NCI-H1436 treated with DMSO at 0.1 percent for 48 hours (cell line): ENCODE measurements at places on chromosomes 5 and 9.

GRCh38 chr5:168932400-168933189, 353.4 kb upstream of the PANK3 start:
- DNase-seq = no peak

- no peak for DNase-seq
Measured at GRCh38 chr5:80912479-80912878, 47.7 kb upstream of the RASGRF2 start.

DNA sequence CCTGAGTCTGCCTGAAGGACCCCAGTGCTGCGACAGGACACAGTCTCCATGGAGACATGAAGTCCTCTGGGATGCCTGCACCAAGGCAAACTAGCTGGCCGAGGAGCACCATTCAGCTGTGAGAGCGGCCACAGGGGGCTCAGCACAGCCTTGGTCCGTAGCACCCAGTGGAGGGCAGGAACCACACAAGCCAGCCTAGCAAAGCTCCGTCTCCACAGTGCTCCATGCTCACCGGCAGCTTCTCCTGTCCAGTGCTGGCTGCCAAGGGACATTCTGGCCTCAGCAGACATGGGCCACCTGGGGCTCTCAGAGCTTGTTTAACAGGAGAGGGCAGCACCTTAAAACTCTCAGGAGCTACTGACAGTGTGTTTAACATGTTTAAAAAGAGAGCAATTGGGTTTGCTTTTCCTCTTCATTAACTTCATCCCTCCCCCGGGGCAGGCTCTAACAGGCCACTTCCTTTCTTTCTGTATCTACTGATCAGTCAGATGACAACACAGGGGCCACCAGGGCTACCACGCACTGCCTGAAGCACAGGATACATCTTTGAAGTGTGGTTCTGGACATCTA, 57.0 kb downstream of the SECISBP2 start:
- DNase-seq = no peak

DNA sequence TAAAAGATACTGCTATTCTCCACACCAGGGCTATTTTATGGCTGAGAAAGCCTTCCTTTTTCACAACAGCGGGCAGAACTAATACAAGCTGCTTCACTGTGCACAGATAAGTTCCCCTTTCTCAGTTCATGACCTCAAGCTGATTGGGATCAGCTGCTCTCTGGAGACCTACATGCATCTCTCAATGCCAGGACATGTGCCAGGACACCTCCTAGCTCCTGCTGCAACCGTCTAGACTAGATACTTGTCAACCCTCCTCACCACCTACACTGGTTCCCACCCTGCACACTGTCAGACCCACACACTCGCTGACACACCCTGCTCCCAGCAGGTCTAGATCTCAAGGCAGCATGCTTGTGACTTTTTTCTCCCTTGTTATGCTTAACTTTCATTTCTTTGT, 39.8 kb downstream of the STARD4 start:
- DNase-seq = no peak

DNA sequence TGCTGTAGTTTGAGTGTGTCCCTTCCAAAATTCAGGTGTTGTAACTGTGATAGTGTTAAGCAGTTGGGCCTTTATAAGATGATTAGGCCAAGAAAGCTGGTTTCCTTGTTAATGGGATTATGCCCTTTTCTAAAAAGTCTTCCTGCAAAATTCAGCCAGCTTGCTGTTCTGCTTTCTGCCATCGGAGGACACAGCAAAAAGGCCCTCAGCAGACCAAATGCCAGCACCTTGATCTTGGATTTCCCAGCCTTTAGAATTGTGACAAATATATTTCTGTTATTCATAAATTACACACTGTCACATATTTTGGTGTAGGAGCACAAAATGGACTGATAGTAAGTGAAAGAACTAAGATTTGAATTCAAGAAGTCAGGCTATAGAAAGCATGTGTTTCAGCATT, 203.2 kb downstream of the IZUMO3 start:
- no peak for DNase-seq

GRCh38 chr5:170390472-170390871, 1.3 kb upstream of the KCNMB1 start:
- DNase-seq = no peak

DNA sequence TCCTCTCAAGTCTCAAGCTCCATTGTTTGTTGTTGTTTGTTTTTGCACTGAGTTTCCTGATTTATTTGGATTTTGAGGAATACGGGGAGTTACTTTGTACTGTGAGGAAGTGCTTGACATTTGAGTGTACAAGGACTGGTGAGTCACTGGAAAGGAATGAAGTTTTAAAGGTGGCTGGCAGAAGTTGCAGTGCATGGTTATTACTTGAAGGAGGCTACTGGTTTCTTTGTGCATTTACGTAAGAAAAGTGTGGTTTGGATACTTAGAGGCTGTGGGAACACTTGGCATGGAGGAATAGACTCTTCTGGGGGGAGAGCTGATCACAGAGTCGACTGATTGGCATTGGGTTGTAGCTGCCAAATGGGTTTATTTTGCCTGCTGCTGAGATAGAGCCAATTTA, 919.0 kb downstream of the TAF11L14 start:
- no peak for DNase-seq

GRCh38 chr5:62653864-62654575, 75.4 kb downstream of the LRRC70 start:
- no peak for DNase-seq

DNA sequence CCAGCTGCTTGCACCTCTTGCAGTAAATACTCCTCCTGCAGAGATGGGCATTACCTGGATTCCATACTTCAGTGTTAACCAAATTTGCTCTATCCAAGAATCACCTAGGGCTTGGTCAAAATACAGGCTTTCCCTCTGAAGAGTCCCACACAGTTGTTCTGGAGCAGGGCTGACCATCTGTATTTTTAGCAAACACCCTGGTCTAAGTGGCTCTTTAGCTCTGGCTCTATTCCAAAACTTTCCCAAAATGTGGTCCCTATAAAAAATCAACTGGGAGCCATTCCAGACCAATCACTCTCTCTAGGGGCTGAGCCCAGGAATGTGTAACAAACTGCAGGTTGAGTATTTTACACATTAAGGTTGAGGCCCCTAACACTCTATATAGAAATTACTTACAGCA, 153.7 kb downstream of the SPOCK1 start:
- no peak for DNase-seq

DNA sequence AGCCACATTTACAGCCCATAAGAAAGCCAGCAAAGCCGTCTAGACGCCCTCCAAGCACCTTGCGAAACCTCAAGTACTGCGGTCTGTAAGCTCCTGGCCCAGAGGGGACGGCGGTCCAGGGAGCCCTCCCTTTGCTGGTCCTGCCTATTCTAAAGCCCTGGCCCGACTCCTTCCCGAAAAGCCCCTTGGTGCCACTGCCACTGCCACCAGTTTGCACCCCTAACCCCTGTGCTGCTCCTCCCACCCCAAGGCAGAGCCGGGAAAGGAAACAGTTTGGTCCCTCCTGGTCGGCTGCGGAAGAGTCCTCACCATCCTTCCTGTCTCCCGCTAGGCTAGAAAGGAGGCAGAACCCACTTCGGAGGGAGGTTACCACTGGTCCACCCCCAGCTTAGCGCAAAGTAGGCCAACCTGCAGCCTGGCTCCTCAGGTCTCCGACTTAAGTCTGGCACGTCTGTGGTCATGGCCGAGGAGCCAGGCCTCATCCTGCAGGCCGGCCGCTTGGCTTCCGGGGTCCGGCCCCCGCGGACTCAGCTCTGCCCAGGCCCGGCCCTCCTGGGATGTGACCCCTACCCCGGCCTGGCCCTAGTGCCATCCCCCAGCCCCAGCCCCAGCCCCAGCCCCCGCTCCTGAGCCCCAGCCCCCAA, 916 bp downstream of the TOR1A start:
- no peak for DNase-seq

DNA sequence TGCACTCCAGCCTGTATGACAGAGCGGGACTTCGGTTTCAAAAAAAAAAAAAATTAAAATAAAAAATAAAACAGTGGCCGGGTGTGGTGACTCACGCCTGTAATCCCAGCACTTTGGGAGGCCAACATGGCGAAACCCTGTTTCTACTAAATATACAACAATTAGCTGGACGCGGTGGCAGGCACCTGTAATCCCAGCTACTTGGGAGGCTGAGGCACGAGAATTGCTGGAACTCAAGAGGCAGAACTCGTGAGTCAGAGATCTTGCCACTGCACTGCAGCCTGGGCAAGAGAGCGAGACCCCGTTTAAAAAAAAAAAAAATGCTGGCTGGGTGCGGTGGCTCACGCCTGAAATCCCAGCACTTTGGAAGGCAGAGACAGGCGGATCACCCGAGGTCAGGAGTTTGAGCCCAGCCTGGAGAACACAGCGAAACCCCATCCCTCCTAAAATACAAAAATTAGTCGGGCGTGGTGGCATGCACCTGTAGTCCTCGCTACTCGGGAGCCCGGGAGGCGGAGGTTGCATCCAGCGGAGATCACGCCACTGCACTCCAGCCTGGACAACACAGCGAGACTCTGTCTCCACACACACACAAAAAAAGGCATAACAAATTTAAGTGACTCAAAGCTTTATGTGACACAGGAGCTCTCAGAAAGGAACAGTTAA, 1.5 kb upstream of the NPM1 start:
- no peak for DNase-seq

GRCh38 chr5:3153906-3154305, 402.4 kb upstream of the IRX2 start:
- no peak for DNase-seq

DNA sequence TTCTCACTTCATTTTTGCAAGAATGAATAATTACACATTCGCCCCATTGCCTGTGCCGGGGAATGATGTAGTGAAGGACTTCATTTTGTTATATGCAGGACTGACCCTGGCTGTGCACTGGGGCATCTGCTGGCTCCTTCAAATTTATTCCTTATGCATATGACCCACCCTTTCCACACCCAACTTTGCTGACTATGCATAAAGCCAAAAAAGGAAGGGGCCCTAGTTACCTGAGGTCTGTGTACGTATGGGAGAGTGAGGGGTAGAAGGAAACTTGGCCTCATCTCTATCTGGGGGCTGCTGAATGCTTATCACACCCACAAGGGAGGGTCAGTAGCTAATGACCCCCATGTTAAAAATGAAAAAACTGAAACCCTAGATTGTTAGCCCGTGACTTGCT, 259.6 kb downstream of the SMARCA2 start:
- DNase-seq = no peak

DNA sequence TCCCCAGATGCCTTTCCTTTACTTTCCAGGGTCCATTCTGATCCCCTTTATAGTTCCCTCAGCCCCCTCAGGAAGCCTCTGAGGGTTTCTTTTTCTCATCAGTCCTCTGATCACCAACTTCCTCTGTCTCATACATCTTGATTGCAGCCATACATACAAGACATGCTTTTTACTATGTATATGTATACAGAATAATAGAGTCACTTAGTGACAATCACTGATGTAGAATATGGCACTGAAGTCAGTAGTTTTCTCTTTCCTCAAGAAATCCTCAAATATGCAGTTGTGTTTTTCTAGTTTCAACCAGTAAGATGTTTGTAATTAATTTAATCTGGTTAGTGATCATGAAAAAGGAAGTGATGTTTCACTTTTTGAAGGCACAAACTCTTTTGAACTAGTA, 364.1 kb downstream of the MAN2A1 start:
- no peak for DNase-seq

DNA sequence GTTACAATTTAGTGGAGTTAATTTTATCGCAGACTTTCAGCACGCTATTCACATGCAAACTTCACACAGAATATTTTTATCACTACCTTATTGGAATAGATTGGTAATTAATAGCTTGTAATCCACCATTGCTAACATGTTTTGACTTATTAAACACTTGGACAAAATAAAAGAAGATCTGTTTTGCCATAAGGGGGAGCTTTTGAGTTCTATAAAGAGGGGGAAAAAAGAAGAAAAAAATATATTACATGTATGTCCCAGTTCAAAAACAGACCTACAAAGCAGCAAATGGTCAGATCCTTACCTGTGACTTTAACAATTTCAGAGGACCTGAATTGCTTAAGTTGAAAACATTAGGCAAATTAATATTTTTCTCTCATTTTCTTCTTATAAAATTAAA, 1.2 kb upstream of the PAPPA start:
- DNase-seq = no peak

- no peak for DNase-seq
Measured at GRCh38 chr5:108747111-108747773, 455 bp upstream of the FER start.

- DNase-seq = no peak
Measured at GRCh38 chr9:14293801-14294200, 20.1 kb downstream of the NFIB start.

DNA sequence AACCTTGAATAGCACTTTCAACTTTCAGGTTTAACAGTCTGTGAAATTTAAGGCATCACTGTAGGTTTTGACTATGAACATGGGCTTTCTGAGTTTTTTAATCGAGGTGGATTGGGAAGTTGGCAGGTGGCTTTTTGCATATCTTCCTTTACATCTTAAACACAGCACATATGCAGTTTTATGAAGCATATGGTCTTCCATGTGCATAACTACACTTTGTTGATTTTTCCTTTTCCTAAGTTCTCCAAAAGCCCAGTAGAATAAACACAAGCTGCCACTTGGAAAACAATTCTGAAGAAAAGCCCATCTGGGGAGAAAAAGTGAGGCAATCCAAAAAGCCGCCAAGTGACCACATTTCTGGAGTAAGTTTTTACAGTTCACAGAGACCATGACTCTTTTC, 236.5 kb upstream of the IL12B start:
- DNase-seq = no peak

GRCh38 chr5:14706615-14707021, 42.1 kb downstream of the OTULIN start:
- DNase-seq = no peak

- no peak for DNase-seq
Measured at GRCh38 chr9:21883642-21884041, 81.2 kb downstream of the MTAP start.

DNA sequence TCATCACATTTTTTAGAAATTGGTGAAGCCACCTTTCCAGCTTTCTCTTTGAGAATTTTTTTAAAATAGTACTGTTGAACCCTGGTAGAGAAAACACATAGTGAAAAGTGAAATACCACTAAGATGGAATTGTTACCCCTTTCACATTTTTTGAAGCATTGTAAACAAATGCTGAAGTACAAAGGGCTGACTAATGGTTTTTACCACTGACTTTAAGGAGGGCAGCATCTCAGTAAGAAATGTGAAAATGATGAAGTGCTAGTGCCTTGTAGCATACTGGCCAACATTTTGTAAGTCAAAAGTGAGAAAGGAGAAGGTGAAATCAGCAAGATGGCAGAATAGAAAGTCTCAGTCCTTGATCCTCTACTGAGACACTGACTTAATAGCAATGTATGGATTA, 320.6 kb downstream of the PJA2 start:
- no peak for DNase-seq

DNA sequence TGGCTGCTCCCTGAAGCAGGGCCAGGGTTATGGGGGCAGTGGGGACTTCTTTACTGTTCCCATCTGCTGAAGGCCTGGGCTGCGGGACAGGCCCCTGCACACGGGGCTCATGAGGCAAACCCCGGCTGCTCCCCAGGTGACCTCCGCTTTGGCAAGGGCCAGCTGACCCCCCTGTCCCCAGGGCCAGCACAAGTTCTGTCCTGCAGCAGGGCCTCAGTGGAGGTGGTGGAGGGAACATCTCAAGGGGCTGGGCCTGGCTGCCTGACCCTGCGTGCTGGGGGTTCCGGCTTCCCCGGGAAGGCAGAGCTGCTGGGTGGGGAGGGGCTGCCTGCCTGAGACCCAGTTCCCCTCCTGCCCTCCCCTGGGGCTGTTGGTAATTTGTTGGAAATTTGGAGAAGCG, 67.4 kb upstream of the RNU6ATAC start:
- no peak for DNase-seq

GRCh38 chr9:78539188-78539587, 242.3 kb downstream of the PSAT1 start:
- no peak for DNase-seq

GRCh38 chr9:19108038-19108437, 5.3 kb upstream of the HAUS6 start:
- DNase-seq = no peak

GRCh38 chr9:88628114-88628513, 93.1 kb downstream of the NXNL2 start:
- DNase-seq = no peak
